ENCODE measurements at places on chromosomes 1 and 21.

- no peak for DNase-seq
Measured at GRCh38 chr1:42259059-42259738, 75.8 kb downstream of the FOXJ3 start.

DNA sequence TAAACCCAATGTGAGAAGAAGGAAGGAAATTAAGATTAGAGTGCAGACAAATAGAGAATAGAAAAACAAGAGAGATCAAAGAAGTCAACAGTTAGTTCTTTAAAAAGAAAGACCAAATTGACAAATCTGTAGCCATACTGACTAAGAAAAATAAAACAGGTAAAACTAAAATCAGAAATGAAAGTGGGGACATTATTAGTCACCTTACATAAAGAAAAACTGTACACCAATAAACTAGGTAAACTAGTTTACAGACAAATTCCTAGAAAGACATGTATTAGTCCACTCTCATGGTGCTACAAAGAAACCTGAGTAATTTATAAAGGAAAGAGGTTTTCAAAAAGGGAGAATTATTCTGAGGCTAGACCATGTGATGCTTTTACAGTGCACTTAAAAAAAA lies 22.3 kb downstream of the BLZF1 start:
- DNase-seq, result no peak

DNA sequence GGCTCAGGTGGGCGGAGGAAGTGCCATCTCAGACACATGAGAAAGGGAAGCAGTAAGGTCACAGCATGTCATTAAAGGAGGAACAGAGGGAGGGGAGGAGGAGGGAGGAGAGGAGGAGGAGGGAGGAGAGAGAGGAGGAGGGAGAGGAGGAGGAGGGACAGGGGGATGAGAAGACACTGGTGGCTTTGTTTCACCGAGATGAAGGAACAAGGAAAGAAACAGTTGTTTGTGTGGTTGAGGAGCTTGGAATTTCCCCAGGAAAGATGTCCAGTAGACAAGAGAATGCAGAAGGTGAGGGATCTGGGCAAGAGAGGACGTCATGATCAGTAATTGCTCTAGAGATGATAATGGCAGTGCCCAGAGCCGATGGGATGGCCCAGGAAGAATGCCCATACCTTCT lies 97.7 kb downstream of the AJAP1 start:
- no peak for DNase-seq

- DNase-seq, result no peak
Measured at GRCh38 chr1:21865609-21865942, 53.5 kb downstream of the LDLRAD2 start.

- DNase-seq, result no peak
Measured at GRCh38 chr21:45858180-45858579, 123.4 kb upstream of the COL6A1 start.

- DNase-seq, result no peak
Measured at GRCh38 chr1:64473367-64473766, 3.4 kb downstream of the CACHD1 start.

DNA sequence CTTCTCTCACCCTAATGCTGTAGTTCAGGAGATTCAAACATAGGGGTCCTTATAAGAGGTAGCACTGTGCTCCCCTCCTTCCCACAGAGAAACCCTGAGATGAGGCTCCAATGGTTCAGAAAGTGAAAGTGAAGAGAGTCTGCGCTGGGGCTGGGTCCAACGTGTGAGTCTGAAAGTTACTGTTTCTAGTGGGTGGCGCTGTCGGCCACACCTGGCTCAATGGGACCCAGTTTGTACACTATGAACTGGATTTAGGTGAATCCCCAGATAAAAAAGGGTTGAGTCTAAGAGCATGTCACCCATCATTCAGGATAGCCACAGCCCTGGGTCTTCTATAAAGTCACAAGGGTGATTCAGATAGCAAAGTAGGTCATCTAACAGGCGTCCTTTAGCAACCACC lies 2.8 kb downstream of the SMCP start:
- DNase-seq, result no peak

DNA sequence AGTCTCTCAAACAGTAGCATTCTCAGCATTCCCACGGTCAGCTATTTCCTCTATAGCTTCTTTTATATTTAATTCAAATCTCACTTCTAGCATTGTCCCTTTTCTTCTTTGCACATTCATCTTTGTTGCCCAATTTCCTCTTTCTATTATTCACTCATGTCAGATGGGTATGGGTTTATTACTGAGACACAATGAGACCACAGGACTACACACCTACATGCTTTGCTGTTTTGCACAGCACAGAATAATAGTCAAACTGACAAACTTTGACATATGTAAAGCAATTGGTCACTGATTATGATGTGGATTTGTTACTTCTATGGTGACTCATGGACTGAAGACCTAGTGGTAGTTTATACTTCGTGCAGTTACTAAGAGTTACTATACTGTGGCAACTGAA lies 5.8 kb upstream of the CD1C start:
- DNase-seq, result no peak

DNA sequence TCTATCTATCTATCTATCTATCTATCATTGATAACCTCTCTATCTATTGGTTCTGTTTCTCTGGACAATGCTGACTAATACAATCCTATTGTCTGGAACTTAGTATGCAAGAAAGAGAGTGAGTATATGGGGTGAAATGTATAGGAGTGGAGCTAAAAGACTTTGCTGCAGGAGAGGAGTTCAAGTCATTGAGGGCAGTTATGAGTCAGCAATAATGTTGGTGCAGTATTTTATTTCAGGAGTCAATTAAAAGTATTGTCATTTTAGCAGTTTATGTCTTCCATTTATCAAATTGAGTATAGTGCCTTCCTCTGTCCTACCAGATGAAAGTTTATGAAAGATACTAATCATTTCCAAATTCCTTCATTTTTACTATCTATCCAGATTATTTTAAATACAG lies 55.8 kb downstream of the MAP3K7CL start:
- DNase-seq, result no peak

- DNase-seq, result no peak
Measured at GRCh38 chr1:230086151-230086550, 19.1 kb downstream of the GALNT2 start.

GRCh38 chr1:197675583-197676208 lies 99.6 kb downstream of the DENND1B start:
- no peak for DNase-seq

DNA sequence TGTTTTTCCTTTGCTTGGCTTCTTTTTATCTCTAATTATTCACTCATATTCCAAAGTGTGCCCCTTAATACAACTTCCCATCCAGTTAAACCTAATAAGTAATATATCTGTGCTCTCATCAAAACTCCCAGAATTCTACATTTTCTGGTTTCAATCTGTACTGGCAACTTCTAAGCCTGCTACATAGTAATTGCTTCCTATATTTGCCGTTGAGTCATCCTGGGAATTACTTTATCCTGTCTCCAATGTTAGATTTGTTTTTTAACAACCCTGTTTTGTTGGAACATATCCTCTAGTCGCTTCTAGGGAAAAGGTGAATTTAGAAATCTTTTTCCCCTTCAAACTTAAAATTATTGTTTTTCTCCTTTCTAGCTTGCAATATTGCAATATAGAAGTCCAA lies 620.5 kb upstream of the PKN2 start:
- DNase-seq, result no peak

- no peak for DNase-seq
Measured at GRCh38 chr1:167627615-167627864, 2.5 kb upstream of the RCSD1 start.

GRCh38 chr21:40049031-40049930 lies 182.0 kb downstream of the PCP4 start:
- no peak for DNase-seq

- DNase-seq, result peak; percentile 41
Measured at GRCh38 chr1:96596226-96596922, 125.2 kb upstream of the PTBP2 start.

GRCh38 chr1:208432346-208432745 lies 188.2 kb upstream of the PLXNA2 start:
- DNase-seq, result no peak

- DNase-seq, result no peak
Measured at GRCh38 chr1:71043065-71043464, 4.6 kb downstream of the PTGER3 start.

All from neural crest cell (in vitro differentiated cells).